Fibroblast of the conjunctiva (primary cell): ENCODE measurements at places on chromosomes 1 and 21.
A peak's percentile ranks its signal among the peaks of the same experiment; 100 is the strongest.

DNA sequence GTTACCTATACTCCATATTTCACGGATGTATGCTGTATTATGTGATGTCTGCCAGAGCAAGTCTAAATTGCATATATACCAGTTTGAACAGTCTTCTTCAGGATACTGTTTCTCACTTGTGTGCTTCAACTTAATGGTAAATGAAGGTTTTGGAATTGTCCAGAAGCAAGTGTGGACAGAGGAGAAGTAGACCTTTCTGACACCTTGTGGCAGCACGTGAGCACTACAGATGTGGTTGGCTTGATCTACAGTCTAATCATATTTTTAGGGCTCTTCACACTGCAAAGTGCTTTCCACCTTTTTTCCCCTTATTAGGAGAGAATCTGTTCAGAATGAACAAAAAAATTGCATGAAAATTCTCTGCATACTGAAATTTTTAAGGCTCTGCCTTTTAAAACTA is 10.9 kb downstream of the MORC3 start:
- peak; percentile 49 for DNase-seq

DNA sequence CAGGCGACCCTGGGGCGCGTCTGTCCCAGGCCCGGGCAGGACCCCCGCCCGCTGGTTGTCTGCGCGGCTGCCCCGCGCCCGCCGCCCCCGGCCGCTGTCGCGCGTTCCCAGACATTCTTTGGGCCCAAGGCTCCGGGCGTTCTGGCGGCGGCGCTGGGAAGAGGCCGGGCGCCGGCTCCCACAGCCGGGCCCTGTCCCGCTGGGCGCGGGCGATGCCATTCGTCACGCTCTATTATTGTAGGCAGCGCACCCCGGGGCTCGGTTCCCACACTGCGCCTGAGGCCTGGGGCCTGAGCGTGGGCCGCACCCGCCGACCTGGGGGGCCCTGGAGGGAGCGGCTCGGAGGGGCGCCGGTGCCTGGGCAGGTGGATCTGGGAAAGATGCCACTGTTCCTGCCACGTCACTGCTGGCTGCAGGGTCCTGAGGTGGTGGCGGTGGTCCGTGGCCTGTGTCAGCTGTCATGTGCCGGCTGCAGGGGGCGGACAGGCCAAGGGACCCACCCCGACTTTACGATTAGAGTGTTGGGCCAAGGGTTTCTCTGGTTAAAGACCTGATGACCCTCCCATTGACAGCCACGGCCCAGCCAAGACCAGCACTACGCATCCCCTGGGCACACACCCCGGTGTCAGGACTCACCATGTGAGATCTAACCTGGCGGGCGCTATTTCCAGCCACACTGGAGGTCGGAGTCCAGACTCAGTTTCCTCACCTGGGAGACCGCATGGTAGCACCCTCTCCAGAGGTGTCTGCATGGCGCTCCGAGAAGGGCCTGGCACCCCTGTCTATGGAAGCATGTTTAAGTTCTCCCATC is 55.1 kb upstream of the ADARB1 start:
- DNase-seq, result no peak

- DNase-seq, result no peak
Observed at GRCh38 chr1:64679177-64679576, 65.7 kb upstream of the RAVER2 start.

GRCh38 chr1:43532716-43533115 is 2.0 kb downstream of the PTPRF start:
- DNase-seq, result no peak

GRCh38 chr1:213891989-213892902 is 95.5 kb upstream of the PROX1 start:
- no peak for DNase-seq

DNA sequence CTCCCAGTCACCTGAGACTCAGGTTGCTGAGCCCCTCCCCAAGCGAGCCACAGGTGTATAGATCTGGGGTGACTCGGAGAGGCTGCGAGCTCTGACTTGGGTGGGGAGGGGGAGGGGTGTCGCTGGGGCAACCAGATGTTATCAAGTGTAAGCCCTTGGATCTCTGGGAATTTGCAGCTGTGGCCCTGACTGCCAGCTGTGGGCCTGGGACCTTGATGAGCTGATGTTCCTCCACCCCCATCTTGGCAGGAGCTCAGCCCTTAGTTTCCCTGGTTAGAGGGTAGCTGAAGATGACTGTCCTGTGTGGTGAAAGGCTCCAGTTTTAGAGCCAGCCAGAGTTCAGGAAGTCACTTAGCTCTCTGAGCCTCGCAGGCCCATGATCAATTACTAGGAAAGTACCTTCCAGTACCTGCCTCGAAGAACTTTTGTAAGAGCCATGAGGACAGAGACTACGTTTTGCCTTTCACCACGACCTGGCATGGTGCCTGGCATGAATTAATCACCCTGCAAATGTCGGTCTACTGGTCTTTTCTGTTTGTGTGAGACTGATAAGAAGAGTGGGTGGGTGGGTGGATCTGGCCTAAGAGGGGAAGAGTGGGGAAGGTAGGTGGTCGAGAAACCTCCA is 55.8 kb downstream of the YARS1 start:
- DNase-seq, result no peak

- no peak for DNase-seq
Observed at GRCh38 chr1:15283526-15283925, 36.5 kb downstream of the FHAD1 start.

DNA sequence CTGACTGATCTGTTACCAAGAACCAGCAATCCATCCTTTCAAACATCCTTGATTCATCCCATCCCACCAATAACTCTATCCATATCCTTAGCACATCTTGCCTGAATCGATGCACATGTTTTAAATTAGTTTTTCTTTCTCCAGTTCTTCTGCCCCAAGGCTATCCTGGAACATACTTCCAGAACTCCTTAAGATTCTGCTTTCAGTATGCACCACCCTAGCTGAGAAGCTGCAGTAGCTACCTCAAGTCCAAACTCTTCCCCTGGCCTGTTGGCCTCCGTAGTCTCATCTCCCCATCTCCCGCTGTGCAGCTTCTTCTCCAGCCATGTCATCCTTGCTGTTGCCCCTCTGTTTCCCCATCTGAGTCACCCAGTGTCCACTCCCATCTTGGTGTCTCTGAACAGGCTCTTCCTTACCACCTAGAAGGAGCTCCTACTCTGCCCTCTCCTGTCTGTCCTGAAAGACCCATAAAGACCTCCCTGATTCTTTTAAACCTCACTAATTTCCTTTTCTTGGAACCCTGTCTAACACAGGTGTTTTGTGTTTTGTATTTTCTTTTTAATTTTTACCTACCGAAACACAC is 108.0 kb downstream of the SGIP1 start:
- no peak for DNase-seq

DNA sequence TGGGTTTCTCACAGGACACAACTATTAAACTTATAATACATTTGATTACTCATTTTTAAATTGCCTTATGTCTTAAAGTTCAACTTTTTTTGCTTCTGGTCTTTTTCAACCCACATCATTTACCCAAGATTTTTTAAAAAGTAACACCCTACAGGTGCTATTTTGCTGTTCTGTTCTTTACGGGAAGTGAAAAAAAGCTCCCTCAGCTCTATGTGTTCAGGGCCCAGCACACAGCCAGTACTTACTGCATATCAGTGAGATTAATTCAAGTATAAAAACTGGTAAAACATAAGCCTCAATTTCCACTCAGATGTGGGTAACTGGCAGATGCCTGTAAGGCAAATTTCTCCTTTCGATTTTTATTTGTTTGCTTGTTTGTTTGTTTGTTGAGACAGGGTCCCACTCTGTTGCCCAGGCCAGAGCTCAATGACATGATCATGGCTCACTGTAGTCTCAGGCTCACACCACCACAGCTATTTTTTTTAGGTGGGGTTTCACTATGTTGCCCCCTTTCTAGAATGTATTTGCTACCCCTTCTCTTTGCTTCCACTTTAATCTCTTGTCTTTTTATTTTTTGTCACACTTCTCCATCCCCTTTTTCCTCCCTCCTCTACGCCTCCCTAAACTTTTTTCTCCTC is 20.3 kb downstream of the RNASEL start:
- no peak for DNase-seq

DNA sequence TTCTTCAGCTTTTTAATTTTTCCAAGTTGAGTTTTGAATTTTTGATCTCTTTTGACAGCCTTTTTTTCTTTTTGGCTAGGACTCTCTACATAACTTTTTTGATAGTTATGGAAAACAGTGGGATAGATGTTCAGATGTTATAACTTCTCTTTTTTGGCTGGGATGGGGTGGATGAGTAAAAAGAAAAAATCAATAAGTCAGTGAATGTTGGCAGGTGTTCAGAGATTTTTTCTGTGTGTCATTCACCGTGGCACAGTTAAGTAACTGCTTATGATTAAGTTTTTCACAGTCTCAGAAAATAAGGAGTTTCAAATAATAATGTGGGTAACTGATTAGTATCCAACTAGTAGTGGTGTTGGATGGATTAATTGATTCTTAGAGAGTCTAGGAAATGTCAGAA is 24.0 kb downstream of the HS2ST1 start:
- no peak for DNase-seq

DNA sequence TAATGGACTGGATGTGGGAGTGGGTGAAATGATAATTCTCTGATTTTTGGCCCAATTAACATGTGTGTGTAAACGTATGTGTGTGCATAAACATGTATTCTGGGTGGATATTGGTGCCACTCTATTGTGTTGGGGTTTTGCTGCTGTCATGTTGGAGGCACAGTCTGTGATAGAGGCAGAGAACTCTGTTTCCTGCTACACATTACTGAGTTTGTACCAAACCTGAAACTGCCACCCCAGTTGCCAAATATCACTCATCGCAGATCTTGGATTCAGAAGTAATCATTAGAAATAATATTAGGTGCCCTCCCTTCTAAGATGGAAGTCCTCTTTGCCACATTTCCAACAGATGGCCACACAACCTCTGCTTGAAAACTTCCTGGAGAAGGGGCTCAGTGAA is 13.8 kb downstream of the FASLG start:
- no peak for DNase-seq

DNA sequence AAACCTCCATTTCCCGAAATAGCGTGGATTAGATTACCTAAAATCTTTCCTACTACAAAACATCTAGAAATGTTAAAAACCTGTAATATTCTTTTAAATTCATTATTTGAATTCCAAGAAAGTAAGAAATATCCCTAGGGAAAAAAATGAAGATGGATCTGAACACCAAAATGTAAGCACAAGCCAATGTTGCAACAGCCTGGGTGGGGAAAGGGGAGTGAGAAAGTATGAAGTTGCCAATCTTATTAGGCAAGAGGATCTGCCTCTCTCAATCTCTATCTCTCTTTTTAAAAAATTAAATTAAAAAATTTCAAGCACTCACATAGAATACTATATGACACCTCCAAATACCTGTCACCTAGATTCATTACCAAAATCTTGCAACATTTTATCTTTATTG is 74.9 kb upstream of the IRF2BP2 start:
- peak; percentile 46 for DNase-seq

DNA sequence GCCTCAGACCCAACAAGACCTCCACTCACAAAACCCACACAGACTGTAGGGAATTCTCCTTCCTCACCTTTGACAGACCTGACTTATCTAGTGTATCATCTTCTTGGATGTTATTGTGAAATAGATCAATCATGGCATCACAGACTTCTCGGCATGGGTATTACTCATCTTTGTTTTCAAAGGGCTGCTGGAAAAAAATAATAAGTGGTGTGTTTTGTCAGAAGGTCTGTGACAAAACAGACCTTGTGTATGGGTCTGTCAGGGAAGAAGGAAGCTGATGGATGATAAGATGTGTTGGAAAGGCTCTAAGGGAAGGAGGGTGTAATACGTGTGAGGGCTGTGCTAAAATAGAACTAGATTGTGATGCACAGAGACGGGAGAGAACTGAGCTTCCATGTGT is 13.9 kb upstream of the S100A7 start:
- no peak for DNase-seq

DNA sequence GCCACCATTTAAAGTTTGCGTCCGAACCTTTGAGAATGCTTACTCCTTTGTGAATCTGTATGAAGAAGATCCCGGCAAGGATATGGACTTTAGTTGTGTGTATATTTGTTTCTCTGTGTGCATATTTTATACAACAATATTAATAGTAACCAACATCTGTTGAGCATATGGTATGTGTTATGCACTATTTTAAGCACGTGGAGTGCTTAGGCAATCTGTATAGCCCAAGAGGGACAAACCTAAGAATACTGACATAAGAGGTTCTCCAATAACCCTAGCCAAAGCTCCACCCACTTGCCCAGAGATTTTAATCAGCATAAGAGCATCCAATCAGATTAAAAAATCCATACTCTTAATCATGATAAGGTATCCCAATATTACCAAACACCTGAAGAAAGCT is 92.7 kb downstream of the MAB21L3 start:
- DNase-seq, result no peak

GRCh38 chr1:83818916-83819315 is 180.0 kb downstream of the TTLL7 start:
- DNase-seq, result peak; percentile 88

- DNase-seq, result peak; percentile 59
Observed at GRCh38 chr1:85109475-85109874, 61.2 kb upstream of the MCOLN3 start.

- no peak for DNase-seq
Observed at GRCh38 chr1:179709841-179710329, 33.2 kb upstream of the FAM163A start.

GRCh38 chr1:167777269-167777650 is 55.5 kb downstream of the MPZL1 start:
- DNase-seq, result no peak

- no peak for DNase-seq
Observed at GRCh38 chr1:225886159-225887029, 2.6 kb downstream of the LEFTY1 start.
